ENCODE measurements at places on chromosomes 13 and 19.

- no peak for DNase-seq
These were observed 72.9 kb downstream of the SPATA13 start for GRCh38 chr13:24233351-24233901.

DNA sequence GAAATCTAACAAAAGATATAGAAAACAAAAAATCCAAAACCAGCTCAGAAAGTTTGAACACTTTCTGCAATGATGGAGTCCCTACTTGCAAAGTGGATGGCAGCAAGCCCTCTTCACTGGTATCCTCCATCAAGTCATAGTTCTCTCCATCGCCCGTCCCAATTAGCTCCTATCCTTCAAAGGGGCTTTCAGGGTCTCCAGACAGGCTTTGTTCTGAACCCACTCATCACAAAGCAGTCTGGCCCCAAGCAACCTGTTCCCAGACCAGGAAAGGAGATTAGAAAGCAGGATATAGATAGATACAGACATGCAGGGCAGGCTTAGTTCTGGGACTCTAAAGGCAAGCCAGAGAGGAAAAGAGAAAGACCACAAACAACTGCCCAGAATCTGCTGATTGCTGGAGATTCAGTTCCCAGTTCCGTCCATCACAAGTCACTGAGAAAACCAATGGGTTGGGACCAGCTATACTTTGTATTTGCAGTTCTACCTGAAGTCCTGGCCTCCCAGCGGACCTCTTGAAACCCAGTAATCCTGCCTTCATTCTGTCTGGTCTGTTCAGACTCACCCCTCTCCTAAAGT is 47.2 kb upstream of the EPHX3 start:
- no peak for DNase-seq

- no peak for DNase-seq
These were observed 384.8 kb downstream of the SLC7A1 start for GRCh38 chr13:29210676-29211075.

DNA sequence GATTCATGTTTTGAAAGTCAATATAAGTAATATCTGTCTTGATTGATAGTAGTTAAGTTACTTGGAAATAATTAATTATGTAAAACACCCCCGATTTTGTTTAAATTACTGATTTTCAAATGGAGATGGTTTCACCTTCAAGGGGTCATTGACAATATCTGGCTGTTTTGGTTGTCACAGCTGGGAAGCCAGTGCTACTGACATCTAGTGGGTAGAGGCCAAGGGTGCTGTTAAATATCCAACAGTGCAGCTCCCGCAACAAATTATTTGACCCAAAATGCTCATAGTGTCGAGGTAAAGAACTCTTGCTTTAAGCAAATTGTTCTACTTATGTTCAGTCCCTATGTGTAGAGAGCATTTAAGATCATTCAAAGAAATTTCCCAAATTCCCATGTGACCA is 50.6 kb upstream of the PCDH20 start:
- DNase-seq, result no peak

GRCh38 chr19:33368074-33368864 is 5.2 kb upstream of the CEBPG start:
- DNase-seq, result no peak

- no peak for DNase-seq
These were observed 418.6 kb downstream of the OXGR1 start for GRCh38 chr13:96575423-96576320.

DNA sequence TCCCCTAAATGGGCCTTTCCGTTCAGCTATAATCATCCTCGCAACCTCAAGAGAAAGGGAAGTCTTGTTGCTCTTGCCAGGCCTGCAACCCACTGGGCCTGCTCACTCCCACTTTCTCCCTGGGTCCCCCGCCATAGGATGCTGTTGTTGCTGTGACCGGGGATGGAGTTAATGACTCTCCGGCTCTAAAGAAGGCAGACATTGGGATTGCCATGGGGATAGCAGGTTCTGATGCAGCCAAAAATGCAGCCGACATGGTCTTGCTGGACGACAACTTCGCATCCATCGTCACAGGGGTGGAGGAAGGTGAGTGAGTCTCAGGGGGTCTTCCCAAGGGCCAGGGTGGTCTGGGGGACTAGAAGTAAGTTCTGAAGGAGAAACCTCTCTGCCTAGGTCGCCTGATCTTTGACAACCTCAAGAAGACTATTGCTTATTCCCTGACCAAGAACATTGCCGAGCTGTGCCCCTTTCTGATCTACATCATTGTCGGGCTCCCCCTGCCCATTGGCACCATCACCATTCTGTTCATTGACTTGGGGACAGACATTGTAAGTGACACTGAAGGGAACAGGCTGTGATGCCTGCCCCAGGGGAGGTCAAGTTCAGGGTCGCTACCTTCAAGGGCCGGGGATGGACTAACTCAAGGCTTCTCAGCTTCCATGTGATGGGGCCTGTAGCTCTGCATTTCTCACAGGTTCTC is 26.8 kb downstream of the ATP12A start:
- no peak for DNase-seq

- DNase-seq, result no peak
These were observed 42.2 kb upstream of the TEX29 start for GRCh38 chr13:111278258-111278657.

DNA sequence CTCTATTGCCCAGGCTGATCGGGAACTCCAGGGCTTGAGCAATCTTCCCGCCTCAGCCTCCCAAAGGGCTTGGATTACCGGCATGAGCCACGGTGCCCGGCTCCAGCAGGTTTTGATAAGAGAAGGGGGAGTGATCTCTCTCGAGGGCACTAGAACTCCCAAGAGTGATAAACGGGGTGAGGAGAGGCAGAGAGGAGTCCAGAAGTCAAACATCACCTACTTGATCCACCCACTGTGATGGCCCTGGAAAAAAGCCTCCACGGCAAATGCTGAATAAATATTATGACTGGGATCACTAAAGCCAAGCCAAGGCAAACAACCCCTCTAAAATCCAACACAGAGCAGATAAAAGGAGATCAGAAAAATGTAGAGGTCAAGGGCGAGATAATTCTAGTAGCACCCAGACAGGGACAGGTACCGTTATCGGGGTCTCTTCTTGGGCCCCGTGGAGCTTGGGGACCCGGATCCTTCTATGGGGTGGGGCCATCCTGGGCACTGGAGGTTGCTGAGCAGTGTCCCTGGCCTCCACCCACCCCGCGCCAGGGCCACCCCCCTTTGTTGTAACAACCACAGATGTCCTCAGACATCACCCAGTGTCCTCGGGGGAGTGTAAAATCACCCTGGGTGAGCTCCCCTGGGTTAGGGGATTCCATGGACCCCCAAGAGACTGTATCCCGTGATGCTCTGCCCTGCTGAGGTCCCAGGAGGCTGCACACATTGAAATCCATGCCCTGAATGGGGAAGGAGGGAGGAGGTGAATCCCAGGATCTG is 3.7 kb upstream of the CREB3L3 start:
- DNase-seq, result no peak

DNA sequence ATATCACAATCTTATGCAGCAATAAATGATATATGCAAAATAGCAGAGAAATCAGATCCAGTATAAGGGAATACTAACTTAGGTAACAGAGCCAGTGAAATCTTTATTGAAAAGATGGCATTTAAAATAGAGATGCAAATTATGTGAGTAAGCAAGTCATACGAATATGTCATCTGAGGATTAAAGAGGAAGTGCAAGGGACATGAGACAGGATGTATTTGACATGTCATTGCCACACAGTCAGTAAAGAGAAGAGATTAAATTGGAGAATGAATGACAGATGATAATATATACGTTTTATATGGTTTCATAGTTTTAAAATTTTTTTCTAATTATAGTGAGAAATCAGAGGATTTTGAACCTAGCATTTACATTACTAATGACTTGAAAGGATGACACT is 426.4 kb downstream of the SLITRK5 start:
- no peak for DNase-seq

DNA sequence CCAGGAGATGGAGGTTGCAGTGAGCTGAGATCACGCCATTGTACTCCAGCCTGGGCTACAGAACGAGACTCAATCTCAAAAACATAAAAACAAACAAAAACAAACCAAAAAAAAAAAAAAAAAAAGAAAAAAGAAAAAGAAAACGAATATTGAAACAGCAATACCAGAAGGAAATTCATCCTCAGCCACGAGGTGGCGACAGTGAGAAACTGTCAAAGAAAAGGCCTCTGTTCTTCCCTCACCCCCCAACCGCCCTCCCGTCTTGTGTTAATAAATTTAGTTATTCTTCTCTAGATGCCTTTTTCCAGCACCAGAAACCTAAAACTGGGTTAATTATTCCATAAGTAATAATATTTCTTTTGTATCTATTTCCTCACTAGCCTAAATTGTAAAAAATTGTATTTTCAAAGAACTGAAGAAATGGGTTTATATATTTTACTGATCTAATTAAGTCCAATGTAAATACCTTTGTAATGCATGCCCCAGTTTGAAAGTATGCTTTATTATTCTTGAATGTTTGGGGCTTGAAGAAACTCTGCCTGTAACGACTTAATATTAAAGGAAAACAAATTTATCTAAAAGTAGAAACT is 38.6 kb downstream of the LIG4 start:
- peak; percentile 46 for DNase-seq

GRCh38 chr13:92300651-92301050 is 902.2 kb downstream of the GPC5 start:
- DNase-seq, result no peak

GRCh38 chr19:19635313-19635702 is 7.3 kb upstream of the LPAR2 start:
- DNase-seq, result no peak

DNA sequence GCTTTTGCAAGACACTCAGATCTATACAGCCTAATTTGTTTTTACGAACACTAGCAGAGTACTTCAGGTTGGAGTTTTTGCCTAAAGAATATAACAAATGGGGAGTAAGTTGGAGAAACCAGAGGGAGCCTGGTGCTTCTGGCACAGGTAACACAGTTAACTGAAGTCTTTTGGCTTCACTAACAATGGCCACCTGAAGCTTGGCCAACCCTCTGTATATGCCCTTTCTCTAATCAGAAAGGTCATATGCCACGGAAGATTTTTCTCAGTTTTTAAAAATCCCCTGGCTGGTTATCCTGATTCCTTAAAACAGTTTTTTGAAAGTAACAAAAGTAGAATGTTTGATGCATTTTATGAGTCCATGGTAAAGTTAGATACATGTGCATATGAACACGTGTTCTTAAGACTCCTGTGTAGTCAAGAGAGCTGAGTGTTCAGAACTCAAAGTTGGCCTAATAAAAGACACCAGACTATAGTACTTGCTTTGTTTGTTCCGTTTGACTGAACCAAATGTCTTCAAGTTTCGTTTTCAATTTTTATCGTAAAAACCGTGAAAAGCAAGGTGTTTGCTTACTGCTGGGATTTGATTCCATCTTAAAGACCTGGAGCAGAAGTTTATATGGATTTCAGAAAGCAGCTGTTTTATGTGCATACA is 137.5 kb downstream of the KCNRG start:
- no peak for DNase-seq

- DNase-seq, result no peak
These were observed 614.8 kb downstream of the DACH1 start for GRCh38 chr13:71252184-71252704.

DNA sequence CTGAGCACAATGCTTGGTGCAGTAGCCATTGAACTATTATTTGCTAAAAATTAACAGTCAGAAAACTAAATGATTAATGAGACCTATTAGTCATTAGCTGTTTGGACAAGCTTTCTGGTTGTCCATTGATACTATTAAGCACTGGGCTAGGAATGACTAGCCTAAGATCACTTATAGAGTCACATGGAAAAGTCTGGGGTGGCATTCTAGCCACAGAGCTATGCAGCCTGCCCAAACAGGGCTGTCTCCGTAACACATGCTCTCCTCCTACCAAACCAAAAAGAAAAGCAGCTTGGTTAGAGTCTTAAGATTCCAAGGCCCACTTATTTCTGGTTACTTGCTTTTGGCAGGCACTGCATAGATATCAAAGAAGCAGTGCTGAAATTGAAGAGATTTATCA is 193.5 kb upstream of the NBEA start:
- DNase-seq, result no peak

DNA sequence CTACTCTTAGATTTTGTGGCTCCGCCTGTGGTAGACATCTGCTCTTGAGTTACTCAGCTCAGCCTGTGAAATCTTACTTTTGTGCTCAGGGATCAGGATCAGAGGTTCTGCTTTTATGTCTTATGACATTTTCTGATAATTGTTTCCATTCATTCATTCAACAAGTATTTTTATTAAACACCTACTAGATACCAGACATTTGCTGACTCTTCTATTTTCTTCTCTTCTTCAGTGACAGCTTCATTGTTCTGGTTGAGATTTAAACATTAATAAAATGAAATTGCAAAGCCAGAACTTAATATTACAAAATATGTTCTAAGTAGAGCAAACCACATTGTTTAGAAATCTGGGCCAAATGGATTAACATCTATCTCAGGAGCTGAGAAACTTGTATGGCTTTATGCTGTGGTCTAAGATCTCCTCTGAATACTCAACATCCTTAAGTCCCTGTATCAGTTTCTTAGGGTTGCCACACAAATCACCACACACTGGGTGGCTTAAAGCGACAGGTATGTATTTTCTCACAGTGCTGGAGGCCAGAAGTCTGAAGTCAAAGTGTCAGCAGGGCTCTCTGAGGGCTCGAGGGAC is 15.8 kb upstream of the MICU2 start:
- no peak for DNase-seq

GRCh38 chr19:14089662-14090508 is 666 bp downstream of the SAMD1 start:
- peak; percentile 38 for DNase-seq

GRCh38 chr19:57088133-57088532 is 31.7 kb upstream of the USP29 start:
- no peak for DNase-seq

DNA sequence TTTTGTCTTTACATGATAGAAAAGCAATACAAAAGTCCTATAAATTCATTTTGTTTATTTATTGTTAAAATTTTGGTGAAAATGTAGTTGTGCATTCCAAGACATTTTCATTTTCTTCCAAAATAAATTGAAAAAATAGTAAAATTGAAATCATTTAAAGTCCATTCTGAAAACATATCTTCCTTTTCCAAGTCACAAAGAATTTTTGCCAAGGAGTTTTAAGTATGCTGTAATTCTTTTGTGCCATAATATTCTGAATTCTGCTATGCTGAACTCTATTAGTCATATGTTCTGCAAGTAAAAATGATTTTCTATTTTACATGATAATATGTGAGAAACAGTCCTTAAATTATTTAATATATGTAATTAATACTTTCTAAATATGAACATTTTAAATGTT is 879.6 kb upstream of the SLC10A2 start:
- DNase-seq, result no peak

DNA sequence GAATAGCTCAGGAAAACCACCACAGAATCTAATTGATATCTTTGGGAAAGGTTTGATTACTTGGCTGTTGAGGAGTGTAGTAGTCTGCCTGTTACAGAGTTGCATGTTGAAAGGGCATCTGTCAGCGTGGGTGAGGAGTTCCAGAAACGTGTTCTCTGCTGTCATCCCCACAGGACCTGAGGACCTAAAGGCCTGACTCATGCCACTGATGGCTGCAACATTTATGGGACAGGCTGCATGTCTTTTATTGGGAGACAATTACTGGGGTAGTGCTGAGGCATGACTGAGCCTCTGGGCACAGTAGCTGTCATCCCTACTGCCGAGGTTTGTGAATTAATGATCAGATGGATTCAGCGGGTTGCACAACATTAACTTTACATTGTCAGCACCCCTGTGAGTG is 525.9 kb downstream of the GPC6 start:
- no peak for DNase-seq
